ENCODE measurements at places on chromosomes 13 and 19.

- no peak for DNase-seq
Observed at GRCh38 chr19:6528544-6529121, 2.2 kb upstream of the TNFSF9 start.

- DNase-seq = no peak
Observed at GRCh38 chr13:66659701-66660467, 570.3 kb downstream of the PCDH9 start.

- DNase-seq = no peak
Observed at GRCh38 chr13:85191996-85192718, 607.1 kb downstream of the SLITRK6 start.

DNA sequence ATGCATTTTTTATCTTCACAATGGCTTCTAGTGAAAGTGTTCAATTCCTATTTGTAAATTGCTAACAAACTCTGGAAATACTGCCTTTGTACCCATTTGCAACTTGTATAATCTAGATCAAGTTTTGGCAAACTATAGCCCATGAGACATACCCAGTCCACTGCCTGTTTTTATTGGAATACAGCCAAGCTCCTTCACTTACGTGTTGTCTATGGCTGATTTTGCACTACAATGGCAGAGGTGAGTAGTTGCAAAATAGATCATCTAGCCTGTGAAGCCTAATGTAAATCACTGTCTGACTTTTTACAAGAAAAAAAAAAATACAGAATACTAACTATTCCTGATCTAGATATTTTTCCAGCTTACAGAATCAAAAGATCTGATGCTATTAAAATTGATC lies 37.1 kb downstream of the DZIP1 start:
- no peak for DNase-seq

DNA sequence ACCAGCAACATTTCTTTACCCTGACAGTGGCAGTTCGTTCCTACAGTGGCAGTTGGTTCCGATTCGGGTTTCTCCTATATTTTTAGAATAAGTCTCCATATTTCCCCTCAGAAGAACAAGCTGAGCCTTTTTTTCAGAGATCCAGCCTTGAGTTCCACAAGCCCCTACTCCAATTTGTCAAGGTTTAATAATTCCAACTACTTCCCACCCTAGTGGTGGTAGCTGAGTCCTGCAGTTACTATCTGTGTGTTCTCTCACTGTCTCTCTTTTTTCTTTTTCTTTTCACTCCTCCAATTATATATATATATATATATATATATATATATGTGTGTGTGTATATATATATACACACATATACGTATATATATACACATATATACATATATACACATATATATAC lies 1347.3 kb downstream of the PCDH9 start:
- DNase-seq = no peak

DNA sequence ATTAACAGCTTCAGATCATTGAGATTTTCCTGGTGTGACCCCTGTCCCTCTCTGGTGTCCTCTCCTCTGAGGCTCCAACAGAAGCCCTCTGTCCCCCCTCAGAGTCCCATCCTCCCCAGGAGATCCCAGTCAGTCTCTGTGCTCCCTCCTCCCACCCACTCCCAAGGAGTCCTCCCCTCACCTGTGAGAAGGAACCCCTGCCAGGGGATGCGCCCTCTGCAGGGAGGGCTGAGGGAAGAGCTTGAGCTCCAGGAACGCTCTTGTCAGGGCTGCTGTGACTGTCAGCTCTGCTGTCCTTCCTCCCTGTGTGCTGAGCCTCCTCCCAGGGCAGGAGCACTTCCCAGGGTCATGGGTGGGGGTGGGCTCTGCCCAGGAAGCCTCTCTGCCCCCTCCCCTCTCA lies 33.2 kb downstream of the CEACAM8 start:
- DNase-seq = no peak

DNA sequence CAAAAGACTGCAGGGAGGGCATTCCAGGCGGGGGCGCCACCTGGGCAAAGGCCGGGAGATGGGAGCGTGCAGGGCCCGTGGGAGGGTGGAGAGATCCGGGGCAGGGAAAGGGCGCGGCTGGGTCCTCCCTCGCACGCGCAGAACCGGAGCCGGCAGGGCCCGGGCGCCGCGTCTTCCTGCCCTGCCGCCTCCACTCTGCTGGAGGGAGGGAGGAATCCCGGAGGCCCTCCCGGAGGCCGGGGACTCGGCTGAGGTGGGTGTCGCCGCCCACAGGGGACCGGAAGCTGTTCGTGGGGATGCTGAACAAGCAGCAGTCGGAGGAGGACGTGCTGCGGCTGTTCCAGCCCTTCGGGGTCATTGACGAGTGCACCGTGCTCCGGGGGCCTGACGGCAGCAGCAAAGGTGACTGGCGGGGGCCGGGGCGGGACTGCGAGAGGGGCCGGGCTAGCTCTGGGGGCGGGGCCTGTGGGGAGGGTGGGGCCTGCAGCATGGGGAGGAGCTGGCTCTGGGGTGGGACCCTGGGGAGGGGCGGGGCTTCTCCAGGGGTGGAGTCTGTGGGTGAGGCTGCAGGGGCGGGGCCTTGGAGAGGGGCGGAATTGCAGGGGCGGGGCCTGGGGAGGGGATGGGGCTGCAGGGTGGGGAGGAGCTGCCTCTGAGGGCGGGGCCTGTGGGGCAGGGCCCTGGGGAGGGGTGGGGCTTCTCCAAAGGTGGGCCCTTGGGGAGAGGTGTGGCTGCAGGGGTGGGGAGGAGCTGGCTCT lies 51.3 kb downstream of the CELF5 start:
- DNase-seq = peak; percentile 93

Measured in activated naive CD8-positive, alpha-beta T cell treated with anti-CD3 and anti-CD28 coated beads, Interleukin-2, amount 50 U/mL, for 24 hours (primary cell).